ENCODE measurements at places on chromosomes 1 and 21.

GRCh38 chr1:165876121-165876520 is 48.7 kb downstream of the UCK2 start:
- peaks cover 55% of the 10 kb centered on the region for H3K36me3 ChIP-seq
- DNase-seq, result no peak

- peaks cover 31% of the 10 kb centered on the region for H3K36me3 ChIP-seq
- DNase-seq, result no peak
- peaks cover 35% of the 10 kb centered on the region for H3K4me1 ChIP-seq
- H3K4me3 ChIP-seq, result no peak overlapping the region
- H3K27ac ChIP-seq, result no peak overlapping the region
Observed at GRCh38 chr1:110053552-110054428, 16.7 kb downstream of the ALX3 start.

DNA sequence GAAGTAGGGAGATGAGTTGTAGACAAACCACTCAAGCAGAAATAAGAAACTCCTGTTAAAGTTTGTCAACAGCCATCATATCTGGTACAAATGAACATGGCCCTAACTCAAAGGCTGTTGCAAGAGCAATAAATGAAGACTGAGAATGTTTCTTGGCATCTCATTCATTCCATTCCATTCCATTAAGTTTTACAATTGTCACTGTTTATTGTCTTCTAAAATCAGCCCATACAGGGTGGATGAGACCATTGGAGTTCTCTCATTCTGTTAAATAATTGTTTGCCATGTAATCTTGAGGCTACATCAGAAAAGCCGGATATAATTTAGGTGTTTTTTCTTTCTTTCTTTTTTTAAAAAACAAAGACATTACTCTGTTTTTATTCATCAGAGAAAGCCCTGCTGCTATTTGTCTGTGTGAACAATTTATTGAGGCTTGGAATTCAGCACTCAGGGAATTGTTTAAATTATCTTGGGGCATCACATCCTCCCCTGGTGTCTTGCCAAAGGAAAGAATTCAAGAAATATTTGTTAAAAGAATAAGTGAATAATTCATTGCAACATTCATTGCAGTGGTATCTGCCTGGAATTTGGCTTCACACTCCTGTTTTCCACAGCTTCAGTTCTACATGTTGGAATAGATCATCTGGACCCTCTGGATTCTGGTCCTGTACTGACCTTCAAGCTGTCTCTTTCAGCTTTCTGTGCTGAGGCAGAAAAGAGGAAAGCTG is 604.5 kb downstream of the PLPP3 start:
- no peaks in the 10 kb centered on the region for H3K27me3 ChIP-seq
- no peak overlapping the region for H3K4me3 ChIP-seq
- peaks cover 3% of the 10 kb centered on the region for H3K36me3 ChIP-seq

- no peaks in the 10 kb centered on the region for H3K36me3 ChIP-seq
- peaks cover 7% of the 10 kb centered on the region for H3K4me1 ChIP-seq
- peaks cover 14% of the 10 kb centered on the region for H3K27me3 ChIP-seq
- H3K4me3 ChIP-seq, result no peak overlapping the region
Observed at GRCh38 chr1:6080469-6080868, 34.8 kb downstream of the KCNAB2 start.

- H3K4me1 ChIP-seq, result peaks cover 12% of the 10 kb centered on the region
- H3K27ac ChIP-seq, result no peak within 1 kb of the TSS
- H3K36me3 ChIP-seq, result peaks cover 4% of the 10 kb centered on the region
- H3K27me3 ChIP-seq, result no peaks in the 10 kb centered on the region
Observed at GRCh38 chr1:960363-961131, at the start of gene KLHL17. TSS of gene KLHL17 (plus strand) at chr1:960584. CDS start at chr1:960694, 110 bp downstream.

DNA sequence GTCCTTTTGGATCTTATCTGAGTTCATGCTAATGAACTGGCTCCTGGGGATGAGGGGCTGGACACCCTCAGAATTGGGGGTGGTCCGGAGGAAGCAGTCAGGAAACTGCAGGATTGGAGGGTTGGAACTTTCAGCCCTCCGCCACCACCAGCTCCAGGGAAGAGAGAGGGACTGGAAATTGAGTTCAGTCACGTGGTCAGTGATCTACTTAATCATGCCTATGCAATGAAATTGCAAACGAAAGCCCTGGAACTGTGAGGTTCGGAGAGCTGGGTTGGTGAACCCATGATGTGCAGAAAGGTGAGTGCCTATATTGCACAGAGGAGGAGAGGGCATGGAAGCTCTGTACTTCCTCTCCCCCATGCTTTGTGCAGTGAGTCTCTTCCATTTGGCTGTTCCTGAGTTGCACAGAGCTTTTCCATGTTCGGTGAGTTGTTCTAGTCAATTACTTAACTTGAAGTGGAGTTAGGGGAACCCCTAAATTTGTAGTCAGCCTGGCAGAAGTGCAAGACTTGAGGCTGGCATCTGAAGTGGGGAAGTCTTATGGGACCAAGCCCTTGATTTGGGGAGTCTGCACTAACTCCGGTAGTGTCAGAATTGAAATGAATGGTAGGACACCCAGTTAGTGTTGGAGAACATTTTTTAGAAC is 16.7 kb downstream of the ITSN1 start:
- no peak overlapping the region for H3K4me3 ChIP-seq
- H3K27me3 ChIP-seq, result no peaks in the 10 kb centered on the region
- H3K4me1 ChIP-seq, result peaks cover 24% of the 10 kb centered on the region
- peak overlapping the region; percentile 0 for H3K27ac ChIP-seq
- DNase-seq, result no peak

DNA sequence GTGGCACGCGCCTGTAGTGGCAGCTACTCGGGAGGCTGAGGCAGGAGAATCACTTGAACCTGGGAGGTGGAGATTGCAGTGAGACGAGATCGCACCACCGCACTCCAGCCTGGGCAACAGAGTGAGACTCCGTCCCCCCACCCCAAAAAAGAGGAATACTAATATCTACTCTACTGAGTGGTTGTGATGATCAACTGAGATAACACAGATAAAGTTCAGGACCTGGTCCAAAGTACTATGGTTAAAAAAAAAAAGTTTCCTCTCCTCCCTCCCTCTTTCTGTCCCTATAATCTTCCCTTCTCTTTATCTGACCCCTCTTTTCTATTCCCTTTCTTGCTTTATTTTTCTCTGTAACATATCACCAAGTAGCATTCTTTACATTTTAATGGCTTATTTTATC is 4.0 kb upstream of the RORC start:
- no peak overlapping the region for H3K4me3 ChIP-seq
- H3K36me3 ChIP-seq, result peaks cover 8% of the 10 kb centered on the region
- H3K27me3 ChIP-seq, result peaks cover 42% of the 10 kb centered on the region
- H3K4me1 ChIP-seq, result peaks cover 13% of the 10 kb centered on the region
- DNase-seq, result no peak

DNA sequence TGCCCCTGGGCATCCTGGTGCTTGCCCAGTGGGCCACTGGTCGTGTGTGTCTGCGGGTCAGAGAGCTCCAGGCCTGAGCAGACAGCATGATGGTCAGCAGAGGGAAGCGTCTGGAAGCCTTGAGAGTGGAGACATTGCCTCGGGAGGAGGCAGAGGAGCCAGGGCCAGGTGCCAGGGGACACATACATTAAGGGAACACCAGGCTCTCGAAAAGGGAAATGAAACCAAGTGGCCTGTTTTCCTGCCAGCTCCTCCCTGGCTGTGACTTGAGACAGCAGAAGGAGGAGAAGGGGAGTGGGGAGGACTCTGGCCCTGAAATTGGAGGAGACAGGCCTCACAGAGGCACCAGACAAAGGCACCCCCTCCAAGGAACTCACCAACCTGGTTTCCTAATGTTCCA is 62.4 kb upstream of the LRP8 start:
- H3K27me3 ChIP-seq, result no peaks in the 10 kb centered on the region
- no peaks in the 10 kb centered on the region for H3K36me3 ChIP-seq
- peaks cover 13% of the 10 kb centered on the region for H3K4me1 ChIP-seq

GRCh38 chr1:25711555-25712298 is 88.3 kb upstream of the SELENON start:
- no peak for DNase-seq
- no peaks in the 10 kb centered on the region for H3K36me3 ChIP-seq
- no peaks in the 10 kb centered on the region for H3K27me3 ChIP-seq
- peak overlapping the region; percentile 25 for H3K4me3 ChIP-seq
- peaks cover 42% of the 10 kb centered on the region for H3K4me1 ChIP-seq
- no peak overlapping the region for H3K27ac ChIP-seq

DNA sequence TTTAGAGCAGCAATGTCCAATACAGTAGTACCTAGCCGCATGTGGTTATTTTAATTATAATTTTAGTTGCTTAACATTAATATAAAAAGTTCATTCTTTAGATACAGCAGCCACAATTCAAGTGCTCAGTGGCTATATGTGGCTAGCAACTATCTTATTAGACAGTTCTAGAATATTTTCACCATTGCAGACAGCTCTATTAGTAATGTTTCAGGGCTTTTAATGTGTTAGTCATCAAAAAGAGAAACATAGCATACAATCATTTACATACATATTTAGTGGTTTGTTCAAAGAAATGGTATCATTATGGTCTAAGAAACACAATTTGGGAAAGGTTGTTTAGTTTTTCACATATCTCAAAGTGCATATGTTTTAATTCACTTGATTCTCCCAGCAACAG is 66.6 kb upstream of the DYNLT5 start:
- no peak overlapping the region for H3K4me3 ChIP-seq
- H3K36me3 ChIP-seq, result no peaks in the 10 kb centered on the region
- no peaks in the 10 kb centered on the region for H3K27me3 ChIP-seq
- H3K27ac ChIP-seq, result no peak overlapping the region

DNA sequence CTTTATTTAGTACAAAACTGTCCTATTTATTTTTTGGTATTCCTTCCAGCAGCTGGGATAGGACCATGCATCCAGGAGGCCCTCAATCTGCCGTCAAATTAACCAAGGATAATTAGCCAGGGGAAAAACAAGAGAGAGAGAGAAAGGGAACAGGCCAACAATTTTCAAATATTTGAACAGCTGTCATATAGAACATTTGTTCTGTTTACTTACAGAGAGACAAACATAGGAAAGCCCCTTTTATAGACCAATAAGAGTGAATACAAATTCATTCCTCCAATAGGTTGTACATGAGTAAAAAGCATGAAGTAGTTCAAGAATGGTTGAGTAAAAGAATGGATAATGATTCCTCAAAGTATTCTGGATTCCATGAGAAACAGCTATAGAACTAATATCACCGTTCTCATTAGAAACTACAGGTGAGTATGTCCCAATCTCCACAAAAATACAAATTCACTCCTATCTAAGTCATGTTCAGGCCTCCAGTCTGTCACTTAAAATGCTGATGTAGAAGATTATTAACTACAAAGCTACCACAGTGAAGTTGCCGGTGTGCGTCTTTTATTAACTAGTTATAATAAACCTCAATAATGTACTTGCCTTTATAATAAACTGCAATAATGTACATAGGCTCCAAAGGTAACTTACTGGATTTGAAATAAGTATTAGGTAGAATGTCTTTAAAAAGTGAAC is 64.8 kb upstream of the GNG4 start:
- H3K4me1 ChIP-seq, result peaks cover 7% of the 10 kb centered on the region
- DNase-seq, result no peak
- H3K36me3 ChIP-seq, result peaks cover 8% of the 10 kb centered on the region
- no peaks in the 10 kb centered on the region for H3K27me3 ChIP-seq
- no peak overlapping the region for H3K4me3 ChIP-seq
- H3K27ac ChIP-seq, result no peak overlapping the region

- H3K36me3 ChIP-seq, result no peaks in the 10 kb centered on the region
- no peak for DNase-seq
- peak overlapping the region; percentile 91 for H3K4me3 ChIP-seq
- H3K27ac ChIP-seq, result peak overlapping the region; percentile 28
- H3K27me3 ChIP-seq, result no peaks in the 10 kb centered on the region
- H3K4me1 ChIP-seq, result peaks cover 5% of the 10 kb centered on the region
Observed at GRCh38 chr1:43992232-43992995, 1.0 kb downstream of the CCDC24 start.

DNA sequence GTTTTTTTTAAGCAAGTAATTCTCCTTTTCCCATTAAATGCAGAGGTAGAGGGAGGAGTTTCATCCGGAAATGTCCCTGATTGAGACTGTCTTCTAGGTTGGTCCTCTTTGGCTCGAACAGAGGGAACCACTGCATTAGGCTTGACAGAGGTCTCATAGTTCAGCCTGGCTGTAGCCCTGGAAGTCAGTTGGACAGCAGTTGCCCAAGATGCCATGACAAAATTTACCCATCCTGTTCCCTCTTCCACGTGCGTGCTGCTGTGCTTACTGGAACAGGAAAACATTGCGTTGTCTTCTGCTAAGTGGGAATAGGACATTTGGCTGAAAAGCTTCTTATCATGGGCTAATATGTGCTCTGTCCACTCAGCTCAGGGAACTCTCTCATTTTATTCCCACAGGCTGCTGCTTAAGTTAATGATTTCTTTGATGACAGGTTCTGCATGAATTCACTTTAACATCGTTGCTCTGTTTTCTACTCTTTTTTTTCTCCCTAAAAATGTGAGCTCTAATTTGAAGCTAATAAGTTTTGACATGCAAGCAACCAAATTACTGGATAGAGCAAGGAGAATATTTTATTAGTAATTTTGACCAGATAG is 18.0 kb downstream of the KCNK1 start:
- H3K27me3 ChIP-seq, result no peaks in the 10 kb centered on the region
- H3K4me3 ChIP-seq, result no peak overlapping the region
- H3K36me3 ChIP-seq, result peaks cover 27% of the 10 kb centered on the region
- peaks cover 32% of the 10 kb centered on the region for H3K4me1 ChIP-seq
- no peak overlapping the region for H3K27ac ChIP-seq

DNA sequence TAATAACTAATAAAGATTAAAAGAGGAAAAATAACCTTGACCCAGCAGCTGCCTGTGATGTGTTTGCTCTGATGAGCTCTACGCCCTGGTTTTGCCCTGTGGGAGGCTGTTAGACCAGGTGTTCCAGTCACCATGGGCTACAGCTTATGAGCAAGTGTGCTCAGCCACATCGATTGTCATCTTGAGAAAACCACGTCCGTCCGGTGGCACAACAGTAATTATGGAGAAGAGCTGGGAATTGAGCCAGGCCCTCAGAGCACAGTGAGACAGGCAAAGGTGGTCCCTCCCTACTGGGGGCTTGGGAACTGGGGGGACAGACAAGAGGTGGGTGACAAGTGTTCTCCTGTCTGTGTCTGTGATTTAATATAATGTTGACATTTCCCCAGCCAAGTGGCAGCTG is 420.5 kb downstream of the MATN1 start:
- H3K27me3 ChIP-seq, result peaks cover 20% of the 10 kb centered on the region
- DNase-seq, result peak; percentile 39
- no peak overlapping the region for H3K27ac ChIP-seq
- H3K36me3 ChIP-seq, result no peaks in the 10 kb centered on the region
- H3K4me3 ChIP-seq, result no peak overlapping the region
- no peaks in the 10 kb centered on the region for H3K4me1 ChIP-seq

DNA sequence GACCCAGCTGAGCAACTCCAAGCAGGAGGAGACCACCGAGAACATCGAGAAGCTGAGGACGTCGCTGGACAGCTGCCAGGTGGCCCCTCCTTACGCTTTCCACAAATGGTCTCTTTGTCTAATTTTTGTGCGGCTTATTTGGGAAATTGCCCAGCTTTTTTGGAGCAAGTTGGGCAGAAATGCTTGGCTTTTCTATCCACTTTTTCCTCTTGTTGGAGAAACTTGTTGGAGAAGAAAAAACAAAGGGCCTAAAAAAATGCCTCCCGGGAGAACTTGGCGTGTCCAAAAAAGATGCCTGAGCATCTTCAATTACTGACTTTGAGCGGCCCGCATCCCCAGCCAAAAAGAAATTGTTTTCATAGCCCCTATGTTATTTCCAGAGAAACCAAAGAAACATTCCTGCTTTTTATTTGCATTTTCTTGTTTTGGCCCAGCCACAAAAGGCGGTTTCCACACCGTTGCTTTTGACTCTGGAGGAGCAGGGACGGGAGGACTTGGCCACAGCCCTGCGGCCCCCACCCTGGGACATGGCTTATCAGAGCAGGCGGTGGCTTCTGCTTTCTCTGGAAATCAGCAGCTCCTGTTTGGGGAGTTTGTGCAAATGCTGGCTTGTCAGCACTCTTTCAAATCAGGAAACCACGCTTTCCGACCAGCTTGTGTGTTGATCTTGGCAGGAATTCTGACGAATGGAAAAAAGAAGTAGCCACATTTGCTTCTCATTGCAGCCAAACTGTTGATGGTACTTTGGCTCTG is 81.2 kb upstream of the EFHD2 start:
- DNase-seq, result no peak
- peaks cover 21% of the 10 kb centered on the region for H3K27me3 ChIP-seq
- H3K36me3 ChIP-seq, result no peaks in the 10 kb centered on the region
- no peak overlapping the region for H3K27ac ChIP-seq
- H3K4me1 ChIP-seq, result peaks cover 38% of the 10 kb centered on the region
